ENCODE measurements at places on chromosomes 3 and 15.

- DNase-seq = no peak
Measured at GRCh38 chr15:71091601-71092000, 23.7 kb upstream of the THSD4 start.

DNA sequence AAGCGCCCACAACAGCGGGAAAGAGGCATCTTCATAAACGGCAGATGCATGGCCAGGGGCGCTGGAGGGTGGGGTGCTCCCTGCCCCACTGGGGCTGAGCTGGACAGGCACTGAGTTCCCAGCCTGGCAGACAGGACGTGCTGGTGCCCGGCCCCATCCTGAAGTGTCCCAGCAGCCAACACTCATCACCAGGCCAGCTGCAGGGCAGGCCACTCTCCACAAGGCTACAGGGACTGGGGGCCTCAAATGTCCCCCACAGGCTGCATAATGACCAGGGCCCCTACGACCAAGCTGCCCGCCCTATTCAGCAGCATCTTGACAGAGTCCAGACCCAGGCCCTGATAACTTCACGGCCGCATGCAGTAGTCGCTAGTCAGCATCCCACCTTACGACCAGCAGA lies 124.1 kb upstream of the IQSEC1 start:
- no peak for DNase-seq

DNA sequence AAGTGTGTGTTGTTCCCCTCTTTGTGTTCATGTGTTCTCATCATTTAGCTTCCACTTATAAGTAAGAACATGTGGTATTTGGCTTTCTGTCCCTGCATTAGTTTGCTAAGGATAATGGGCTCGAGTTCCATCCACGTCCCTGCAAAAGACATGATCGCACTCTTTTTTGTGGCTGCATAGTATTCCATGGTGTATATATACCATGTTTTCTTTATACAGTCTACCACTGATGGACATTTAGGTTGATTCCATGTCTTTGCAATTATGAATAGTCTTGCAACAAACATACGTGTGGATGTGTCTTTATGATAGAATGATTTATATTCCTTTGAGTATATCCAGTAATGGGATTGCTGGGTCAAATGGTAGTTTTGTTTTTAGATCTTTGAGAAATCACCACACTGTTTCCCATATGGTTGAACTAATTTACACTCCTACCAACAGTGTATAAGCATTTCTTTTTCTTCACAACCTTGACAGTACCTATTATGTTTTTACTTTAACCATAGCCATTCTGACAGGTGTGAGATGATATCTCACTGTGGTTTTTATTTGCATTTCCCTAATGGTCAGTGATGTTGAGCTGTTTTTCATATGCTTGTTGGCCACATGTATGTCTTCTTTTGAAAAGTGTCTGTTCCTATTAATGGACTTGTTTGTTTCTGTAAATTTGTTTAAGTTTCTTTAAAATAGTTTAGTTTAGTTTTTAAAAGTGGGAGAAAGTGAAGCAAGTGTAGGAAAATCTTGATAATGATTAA lies 21.9 kb upstream of the SLC30A4 start:
- no peak for DNase-seq

DNA sequence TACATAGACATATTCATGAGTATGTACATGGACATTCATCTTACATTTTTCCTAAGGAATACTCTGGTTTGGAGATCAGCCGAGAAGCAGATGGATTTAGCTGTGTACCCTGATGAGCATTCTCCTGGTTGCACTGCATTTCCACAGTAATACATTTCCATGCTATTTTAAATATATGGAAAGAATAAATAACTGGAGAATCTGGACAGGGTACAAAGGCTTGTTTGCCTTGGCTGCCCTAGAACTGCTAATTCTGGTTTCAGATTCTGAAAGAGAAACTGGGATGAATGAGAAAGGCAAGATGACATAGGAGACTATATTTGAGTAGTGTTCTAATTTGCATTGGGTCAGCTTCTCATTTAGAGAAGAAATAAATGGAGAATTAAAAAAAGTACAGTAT lies 190.8 kb upstream of the FAM3D start:
- no peak for DNase-seq

- DNase-seq = no peak
Measured at GRCh38 chr3:179860275-179861107, 176.2 kb downstream of the PEX5L start.

DNA sequence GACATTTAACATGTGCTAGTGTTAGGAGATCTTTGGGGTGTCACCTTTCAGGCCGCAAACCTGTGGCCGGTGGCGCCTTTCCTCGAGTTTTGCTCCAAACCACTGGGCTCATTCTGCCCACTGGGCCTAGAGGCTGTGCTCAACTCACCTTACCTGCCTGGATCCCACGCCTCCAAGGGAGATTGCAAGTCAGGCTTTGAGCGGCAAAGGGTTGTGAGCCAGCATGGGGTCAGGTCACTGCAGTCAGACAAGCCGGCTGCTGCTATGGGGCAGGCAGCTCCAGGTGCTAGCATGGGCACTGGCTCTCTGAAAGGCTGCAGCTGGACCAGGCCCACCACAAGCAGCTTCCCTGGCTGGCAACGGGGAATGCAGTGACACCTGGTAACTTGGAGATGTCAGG lies 265.5 kb downstream of the ZBBX start:
- no peak for DNase-seq

GRCh38 chr3:125310623-125311081 lies 64.5 kb downstream of the ZNF148 start:
- no peak for DNase-seq

- no peak for DNase-seq
Measured at GRCh38 chr3:128278130-128278529, 124.8 kb downstream of the EEFSEC start.

- DNase-seq = no peak
Measured at GRCh38 chr3:13016083-13016720, 57.0 kb downstream of the IQSEC1 start.

GRCh38 chr15:25954398-25954797 lies 91.3 kb upstream of the ATP10A start:
- DNase-seq = no peak

DNA sequence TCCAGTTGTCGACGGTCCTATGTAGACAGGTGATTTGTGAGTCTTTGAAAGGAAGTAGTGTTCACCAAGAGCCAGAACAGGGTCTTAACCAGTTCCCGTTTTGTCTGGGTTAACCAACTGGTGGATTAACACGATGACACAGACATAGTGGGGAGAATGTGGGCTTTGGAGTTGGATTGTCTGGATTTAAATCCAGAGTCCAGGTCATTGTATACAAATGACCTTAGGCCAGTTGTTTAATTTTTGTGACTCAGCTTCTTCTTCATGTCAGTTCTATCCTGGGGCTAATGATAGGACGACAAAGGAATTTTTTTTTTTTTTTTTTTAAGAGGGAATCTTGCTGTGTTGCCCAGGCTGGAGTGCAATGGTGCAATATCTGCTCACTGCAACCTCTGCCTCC lies 126.7 kb downstream of the LPP start:
- no peak for DNase-seq

DNA sequence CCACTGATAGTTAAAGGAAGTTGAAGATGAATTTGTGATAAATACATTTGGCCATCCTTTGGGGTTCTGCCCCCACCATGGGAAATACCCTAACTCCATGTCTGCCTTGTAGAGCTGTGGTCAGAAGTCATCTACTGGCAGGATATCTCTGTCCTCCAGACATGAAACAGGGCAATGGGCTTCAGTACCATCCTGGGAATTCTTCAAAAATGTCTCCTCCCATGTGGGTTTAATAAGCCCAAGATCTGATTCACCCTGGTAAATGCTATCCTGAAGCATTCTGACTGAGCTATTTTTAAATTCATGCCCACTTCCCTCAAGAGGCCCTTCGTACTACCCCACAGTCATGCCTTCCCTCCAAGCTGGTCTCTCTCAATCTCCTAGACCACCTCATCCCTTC lies 113.7 kb upstream of the SLC25A36 start:
- no peak for DNase-seq

- DNase-seq = no peak
Measured at GRCh38 chr3:48236531-48236930, 4.4 kb upstream of the ZNF589 start.

GRCh38 chr3:112093180-112093522 lies 7.0 kb downstream of the C3orf52 start:
- DNase-seq = no peak

GRCh38 chr3:29004885-29005599 lies 275.8 kb upstream of the RBMS3 start:
- DNase-seq = no peak

DNA sequence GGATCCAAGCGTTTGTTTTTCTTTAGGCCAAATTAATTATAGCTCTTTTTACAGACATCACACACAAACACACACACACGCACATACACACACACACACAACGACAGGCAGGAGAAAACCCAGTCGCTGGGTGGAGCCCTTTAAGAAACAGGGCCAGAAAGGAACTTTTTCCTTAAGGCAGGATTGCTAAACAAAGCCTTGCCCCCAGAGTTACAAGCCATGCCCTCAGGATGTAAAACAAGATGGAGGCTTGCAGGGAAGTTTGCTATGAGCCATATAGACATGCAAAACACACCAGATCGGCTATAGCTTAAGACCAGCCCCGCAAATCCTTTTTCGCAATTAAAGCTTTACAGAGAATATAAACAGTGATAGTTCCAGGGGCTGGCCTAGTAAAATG lies 16.3 kb upstream of the IQCF2 start:
- no peak for DNase-seq

DNA sequence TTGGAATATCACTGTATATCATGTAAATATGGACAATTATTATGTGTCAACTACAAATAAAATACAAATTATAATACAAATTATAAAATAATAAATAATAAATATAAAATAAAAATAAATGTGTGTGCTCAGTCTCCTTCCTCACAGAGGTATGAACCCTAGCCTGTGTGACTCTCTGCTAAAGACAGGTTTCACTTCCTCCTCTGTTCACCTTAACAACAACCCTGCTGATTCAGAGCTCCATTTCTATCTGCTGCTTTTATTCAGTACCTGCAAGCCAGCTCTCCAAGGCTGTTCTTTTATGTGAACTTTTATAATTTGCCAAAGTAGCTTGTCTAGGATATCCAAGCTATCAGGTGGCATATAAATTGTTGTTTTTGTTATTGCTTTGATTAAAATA lies 610.7 kb upstream of the GRM7 start:
- no peak for DNase-seq

Measured in fibroblast of skin of left quadriceps (primary cell).